RKO (cell line): ENCODE measurements at places on chromosomes 7 and 10.

GRCh38 chr7:81883801-81884393, 114.0 kb upstream of the HGF start:
- no peak for DNase-seq

- no peak for DNase-seq
Measured at GRCh38 chr10:32049113-32049512, 7.1 kb downstream of the KIF5B start.

GRCh38 chr10:47043928-47044538, 132.8 kb downstream of the PTPN20 start:
- no peak for DNase-seq

- no peak for DNase-seq
Measured at GRCh38 chr7:68454931-68455330, 1143.3 kb upstream of the AUTS2 start.

DNA sequence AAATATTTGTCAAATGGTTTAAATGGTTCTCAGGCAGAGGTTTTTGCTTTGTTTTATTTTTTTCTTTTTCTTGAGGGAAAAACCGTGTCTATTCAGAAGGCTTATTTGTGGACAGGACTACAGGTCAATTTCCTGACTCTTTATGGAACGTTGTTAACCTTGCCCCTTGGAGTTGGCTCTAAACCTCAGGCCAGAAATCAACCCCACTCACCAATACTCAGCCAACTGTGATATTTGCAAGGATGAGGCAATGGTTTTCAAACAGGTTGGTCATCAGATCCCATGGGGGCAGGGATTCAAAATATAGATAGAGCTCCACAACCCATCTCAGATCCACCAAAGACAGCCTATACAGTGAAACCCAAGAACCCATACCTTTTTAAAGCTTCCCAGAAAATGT, 10.2 kb downstream of the PDLIM1 start:
- DNase-seq = no peak

GRCh38 chr10:10295537-10295936, 722.1 kb upstream of the CELF2 start:
- no peak for DNase-seq

DNA sequence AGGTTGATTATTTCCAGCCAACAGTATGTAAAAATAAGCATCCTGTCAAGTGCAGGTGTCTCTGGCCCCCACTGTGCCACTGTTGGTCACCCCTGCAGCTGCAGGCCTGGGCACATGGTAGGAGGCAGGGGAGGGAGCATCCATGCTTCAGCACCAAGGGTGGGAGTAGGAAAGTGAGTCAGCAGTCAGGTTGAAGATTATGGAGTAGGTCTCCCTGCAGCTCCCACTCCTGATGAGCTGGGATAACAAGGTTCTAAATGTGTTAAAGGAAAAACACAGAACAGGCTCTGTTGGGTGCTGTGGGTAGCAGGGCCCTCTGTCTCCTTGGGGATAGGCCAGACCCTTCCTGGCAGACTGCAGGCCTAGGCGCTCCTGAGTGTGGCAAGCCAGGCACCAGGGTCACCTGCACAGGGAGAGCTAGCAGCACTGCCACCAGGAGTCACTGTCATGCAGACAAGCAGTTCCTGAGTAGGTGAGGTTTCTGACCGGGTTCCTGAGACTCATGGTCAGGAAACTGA, 59.3 kb downstream of the NUDCD3 start:
- no peak for DNase-seq

DNA sequence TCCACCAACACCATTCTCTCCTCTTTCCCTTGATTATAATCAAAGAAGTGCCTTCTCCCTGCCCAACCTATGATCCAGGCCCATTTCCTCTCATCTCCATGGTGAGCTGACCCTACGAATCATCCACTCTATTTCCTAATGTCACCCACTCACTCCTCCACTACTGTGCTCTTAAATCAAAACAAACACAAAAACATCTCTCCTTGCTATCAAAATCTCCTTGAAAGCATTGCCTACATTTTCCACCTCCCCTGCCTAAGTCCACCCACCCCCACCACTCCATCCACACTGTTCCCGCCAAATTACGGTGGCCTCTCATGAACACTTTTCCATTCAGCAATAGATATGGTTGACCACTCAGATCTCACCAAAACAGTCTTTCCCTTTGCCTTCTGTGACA, 5.3 kb downstream of the DYDC1 start:
- DNase-seq = no peak

GRCh38 chr10:88213065-88213605, 349.7 kb downstream of the PTEN start:
- DNase-seq = no peak

DNA sequence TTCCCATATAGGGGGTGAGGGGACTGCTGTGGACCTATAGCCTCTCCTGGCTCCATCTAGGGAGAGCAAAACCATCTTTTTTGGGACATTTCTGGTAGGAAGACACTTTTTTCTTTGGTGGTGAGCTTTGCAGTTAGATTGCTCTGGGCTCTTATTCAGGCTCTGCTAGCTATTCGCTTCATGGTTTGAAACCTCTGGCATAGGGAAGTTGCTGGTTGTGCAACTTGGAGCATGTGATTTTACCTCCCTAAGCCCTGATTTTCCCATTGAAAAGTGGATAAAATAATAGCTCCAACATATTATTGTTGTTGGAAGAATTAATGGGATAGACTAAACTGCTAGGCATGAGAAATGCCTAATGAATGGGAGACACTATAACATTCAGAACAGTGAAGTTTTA, 69.6 kb downstream of the CYP26A1 start:
- DNase-seq = no peak

DNA sequence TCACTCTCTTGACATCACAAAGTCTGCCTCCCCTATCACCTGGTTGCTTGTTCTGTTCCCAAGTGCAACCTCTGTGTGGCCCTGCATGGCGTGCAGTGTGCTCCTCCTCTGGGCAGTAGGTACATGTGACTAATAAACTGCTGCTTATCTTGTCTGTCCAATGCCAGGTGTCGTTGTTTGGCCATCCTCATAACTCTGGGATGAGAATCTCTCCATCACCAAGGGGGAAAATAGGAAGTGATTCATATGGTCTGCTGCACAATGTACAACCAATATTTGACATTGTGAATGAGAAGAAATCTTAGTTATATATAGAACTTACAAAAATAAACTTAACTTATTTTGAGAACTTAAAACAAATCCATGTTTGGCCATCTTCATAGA, 135.2 kb downstream of the INHBA start:
- DNase-seq = no peak

DNA sequence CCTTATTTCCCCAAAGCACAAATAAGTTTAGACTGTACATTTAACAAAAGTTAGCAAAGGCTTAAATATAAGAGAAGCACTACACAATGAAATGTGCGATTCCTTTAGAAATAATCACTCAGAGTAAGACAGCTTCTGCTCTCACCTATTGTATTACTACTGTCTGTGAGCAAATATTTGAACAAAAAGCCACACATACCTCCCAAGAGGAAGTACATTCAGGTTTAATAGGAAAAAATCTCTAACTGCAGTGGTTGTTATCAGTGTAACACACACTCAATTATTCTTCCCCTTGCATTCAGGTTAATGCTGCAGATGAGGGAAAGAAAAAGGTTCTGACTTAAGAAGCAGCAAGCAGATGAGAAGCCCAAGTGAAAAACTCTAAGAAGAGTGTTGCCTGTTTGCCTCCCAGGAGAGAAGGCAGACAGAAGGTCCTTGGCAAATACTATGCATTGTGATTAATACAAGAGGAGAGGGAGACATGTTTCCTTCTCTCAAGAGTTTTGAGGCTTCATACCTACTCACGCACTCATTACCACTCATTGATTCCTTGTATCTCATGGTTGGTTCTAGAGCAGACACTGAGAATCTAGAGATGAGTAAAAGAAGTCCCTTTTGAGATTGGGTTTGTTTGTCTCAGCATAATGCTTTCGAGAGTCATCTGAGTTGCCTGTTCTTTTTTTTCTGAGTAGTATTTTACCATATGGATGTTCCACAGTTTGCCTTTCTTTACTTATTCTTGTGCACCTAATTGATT, 13.6 kb downstream of the GIMAP4 start:
- DNase-seq = no peak

DNA sequence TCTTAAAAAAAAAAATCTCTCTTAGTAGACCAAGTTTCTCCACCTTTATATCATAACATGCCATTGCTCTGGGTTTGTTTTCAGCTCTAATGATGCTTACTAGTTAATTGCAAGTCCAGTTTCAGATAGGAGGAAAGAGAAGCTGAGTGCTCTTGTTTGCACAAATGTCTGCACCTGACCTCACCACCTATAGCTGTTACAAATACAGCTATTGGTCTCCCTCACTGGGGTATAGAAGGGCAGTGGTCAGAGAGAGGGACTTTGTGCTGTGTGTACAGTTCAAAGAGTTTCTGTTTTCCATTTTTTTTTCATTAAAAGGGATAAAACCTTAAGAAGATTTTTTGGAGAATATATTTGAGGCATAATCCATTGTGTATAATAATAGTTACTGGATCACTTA, 52.7 kb downstream of the TAS2R16 start:
- DNase-seq = no peak

DNA sequence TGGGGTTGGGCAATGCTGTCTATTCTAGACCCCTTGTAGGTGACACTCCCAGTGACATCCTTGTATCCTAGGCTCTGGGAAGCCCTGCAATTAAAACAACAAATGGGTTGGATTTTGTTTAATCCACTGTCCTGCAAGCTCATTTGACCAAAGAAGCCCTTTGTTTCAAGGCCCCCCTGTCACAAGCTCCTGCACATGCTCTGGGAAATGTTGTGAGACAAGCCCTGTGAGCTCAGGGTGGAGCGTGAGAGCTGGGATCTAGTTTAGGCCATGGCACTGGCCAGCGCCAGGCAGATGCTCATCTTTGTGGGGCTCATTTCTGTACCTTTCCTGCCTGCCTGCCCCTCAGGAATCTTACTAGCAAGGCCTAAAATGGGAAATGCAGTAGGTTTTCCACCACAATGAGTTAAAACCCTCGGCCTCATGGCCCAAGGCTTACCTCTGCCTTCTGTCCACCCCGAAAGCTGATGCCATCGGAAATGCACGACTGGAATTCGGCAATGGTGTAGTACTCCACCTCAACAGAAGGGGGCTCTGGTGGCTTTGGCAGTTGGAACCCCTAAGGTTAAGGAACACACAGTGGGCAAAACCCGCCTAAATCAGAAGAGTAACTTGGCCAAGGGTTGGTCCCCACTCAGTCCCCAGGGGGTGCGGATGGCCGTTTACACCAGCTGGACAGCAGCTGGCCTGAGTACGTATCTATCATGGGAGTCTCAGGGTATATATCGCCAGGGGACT, 112.0 kb downstream of the NEURL1 start:
- DNase-seq = peak; percentile 12

DNA sequence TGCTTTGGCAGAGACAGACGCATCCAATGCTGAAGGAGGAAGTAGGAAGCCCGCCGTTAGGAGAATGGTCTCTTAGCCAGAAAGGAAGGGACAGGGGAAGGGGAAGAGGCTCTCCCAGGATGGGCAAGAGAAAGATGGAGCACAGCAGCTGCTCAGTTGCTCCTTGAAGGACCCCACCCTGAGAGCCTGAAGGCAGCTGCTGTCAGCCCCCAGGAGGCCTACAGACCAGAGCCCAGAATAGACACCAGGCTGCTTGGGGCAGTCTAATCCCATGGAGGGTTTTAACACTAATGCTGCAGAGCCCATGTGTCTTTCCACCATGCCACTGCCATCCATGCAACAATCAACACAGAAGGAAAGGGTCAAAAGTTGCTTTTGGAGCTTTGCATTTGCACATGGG, 3.5 kb upstream of the C7orf33 start:
- no peak for DNase-seq

DNA sequence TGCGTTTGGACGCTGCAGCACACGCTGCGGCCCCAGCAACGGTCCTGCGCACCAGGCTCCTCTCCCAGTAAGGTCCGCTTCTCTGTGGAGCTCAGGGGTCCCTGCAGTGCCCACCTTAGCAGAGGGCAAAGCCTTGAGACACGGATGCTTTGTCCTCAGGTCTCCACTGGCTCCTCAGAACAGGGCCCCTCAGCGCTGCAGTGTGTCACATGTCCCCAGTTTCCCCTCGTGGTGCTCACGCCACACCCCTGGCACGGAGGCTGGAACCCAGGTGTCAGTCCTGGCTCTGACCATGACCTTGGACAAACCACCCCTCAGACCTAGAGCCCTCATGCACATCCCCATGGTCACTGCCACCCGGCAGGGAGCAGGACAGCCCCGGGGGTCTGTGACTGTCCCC, 19.9 kb upstream of the GPER1 start:
- no peak for DNase-seq

GRCh38 chr7:85708221-85708620, 521.4 kb upstream of the SEMA3D start:
- DNase-seq = no peak

DNA sequence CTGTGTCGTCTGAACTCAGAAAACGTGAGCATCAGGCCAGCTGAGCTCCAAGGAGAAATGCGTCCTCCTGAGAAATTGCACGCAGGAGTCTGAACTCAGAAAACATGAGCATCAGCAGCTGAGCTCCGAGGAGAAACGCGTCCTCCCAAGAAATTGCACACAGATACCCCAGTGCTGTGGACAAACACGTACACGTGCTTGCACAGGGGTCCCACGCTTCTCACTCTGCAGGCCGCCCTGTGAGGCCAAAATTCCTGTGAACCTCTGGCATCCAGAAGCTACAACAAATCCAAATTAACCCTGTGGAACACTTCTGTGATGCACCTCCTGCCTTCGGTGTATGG, 133.8 kb downstream of the WDR37 start:
- no peak for DNase-seq

DNA sequence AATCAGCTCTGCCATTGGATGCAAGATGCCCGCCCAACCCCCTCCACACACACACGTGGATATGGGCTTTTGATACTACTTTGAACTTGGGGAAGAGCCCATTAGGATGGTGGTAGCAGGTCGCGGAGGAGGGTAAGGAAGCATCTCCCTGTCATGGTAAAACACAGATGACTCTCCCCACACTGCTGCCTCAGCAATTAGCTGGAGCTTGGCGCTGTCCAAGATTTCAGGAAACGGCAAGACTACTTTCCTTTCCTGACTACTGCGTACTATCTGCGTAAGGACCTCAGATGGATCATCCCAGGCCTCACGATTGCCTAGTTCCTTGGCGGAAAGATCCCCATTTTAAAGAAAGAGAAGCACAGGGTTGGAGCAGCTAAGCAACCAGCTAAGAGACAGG, 134.3 kb downstream of the C10orf90 start:
- no peak for DNase-seq

DNA sequence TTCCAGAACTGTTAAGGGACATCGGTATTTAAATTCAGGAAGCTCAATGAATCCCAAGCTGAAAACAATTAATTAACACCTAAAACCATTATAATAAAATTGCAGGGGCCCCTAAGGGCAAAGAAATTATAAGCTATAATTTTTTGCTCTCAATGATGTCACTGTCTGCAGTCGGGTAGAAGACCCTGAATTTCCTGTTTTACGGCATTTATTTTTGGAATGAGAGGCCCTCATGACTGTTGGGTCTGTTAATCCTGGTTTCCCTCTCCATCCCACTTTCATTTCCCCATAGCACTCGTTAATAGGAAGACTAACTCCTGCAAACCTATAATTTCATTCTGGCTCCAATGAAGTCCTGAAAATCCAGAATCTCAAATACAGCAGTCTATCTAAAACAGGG, 25.8 kb upstream of the GPR37 start:
- no peak for DNase-seq

- no peak for DNase-seq
Measured at GRCh38 chr7:79009647-79010046, 443.8 kb downstream of the MAGI2 start.

GRCh38 chr10:22724773-22725172, 10.4 kb upstream of the PIP4K2A start:
- DNase-seq = no peak

GRCh38 chr7:38674513-38674912, 43.3 kb upstream of the AMPH start:
- no peak for DNase-seq

- DNase-seq = no peak
Measured at GRCh38 chr7:14826426-14826825, 76.1 kb downstream of the DGKB start.
